CD4-positive, alpha-beta memory T cell (primary cell): ENCODE measurements at places on chromosomes 16 and 17.

GRCh38 chr17:1916963-1917715 lies 87.3 kb downstream of the RPA1 start:
- no peak for DNase-seq

- DNase-seq: no peak
Observed at GRCh38 chr16:27870116-27870798, 193.3 kb downstream of the GSG1L start.

GRCh38 chr17:43215341-43215740 lies 3.7 kb downstream of the TMEM106A start:
- no peak for DNase-seq

GRCh38 chr16:760065-760464 lies 469 bp upstream of the MSLN start:
- DNase-seq: no peak
